ENCODE measurements at places on chromosomes 7 and 10.

GRCh38 chr7:67422601-67423000, 426.0 kb downstream of the TYW1 start:
- DNase-seq: no peak

DNA sequence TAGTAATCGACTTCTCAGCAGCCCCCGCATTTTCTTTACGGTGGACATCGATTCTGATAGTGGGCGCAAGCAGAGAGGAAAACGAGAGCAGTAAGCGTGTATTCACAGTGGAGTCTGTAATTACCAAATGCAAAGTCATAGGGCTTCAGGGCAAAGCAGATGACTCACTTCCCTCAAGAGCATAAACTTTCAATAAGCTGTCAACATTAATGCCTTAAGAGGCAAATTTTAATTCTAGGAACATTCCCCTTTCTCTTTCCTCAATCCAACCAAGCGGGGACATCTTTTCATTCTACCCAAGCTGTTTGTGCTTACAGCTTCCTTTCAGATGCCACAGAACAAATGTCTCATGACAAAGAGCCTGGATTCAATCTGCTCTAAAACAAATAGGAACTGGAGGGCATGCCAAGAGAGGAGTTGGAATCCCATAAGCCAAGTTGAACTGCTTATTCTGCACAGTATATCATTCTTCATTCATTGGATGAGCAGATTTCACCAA, 48.6 kb downstream of the MALSU1 start:
- peak; percentile 95 for DNase-seq

- DNase-seq: peak; percentile 78
Measured at GRCh38 chr7:115274-115911, 77.0 kb upstream of the FAM20C start.

- peak; percentile 2 for DNase-seq
Measured at GRCh38 chr10:60894786-60895185, 49.2 kb downstream of the RHOBTB1 start.

DNA sequence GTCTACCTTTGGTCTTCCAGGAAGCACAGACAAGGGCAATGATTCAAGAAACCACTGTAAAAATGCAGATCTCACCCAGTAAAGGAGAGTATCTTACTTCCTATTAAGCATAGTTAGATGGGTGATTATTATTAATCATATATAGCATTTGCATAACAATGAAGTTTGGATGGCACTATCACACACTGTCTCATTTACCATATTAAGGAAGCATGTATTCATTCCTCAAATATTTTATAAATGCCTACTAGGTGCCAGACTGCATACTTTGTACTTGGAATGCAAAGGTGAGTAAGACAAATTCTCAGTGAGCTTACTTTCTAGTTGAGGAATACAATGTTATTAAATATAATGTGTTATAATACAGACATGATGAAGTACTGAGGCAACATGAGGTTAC, 53.9 kb upstream of the SKAP2 start:
- DNase-seq: no peak

GRCh38 chr7:142516038-142516501, 233.2 kb upstream of the PRSS1 start:
- peak; percentile 75 for DNase-seq

- no peak for DNase-seq
Measured at GRCh38 chr7:125561006-125561405, 631.4 kb upstream of the POT1 start.

DNA sequence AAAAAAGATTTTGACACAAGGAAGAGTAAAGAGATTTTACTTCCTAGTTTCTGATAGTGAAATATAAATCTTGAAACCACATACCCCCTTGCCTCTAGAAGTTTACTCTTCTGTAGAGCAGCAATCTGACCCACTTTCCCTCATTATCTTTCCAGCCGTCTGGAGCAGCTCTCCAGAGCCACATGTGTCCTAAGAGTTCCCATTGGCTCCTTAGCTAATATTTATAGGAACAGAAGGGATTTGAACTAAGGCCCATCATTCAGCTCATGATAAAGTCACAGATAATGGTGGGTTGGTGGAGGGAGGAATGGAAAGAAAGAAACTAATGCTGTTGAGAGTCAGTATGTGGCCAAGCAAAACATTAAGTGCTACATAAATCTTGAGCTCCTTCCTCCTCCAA, 121.8 kb downstream of the INHBA start:
- no peak for DNase-seq

- DNase-seq: no peak
Measured at GRCh38 chr10:2610946-2611345, 456.4 kb upstream of the PFKP start.

DNA sequence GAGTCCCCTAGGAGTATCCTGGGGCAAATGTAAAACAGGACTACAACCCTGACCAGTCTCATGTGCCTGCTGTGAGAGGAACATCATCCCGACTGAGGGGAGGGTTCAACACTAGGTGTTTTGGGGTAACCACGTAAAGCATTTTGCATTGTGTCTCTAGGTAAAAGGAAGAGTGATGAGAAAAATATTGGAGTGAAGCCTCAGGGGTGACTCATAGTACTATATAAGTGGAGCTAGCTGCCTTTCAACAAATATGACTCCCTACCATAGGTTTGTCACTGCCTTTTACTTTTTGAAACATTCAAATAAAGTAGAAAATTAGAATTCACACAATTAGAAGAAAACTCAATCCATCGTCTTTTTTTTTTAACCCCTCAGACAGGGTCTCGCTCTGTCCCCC, 2.6 kb upstream of the CAMK2G start:
- no peak for DNase-seq

- no peak for DNase-seq
Measured at GRCh38 chr7:100590077-100590737, 4.1 kb downstream of the FBXO24 start.

GRCh38 chr10:121302541-121303180, 295.6 kb downstream of the FGFR2 start:
- DNase-seq: no peak

DNA sequence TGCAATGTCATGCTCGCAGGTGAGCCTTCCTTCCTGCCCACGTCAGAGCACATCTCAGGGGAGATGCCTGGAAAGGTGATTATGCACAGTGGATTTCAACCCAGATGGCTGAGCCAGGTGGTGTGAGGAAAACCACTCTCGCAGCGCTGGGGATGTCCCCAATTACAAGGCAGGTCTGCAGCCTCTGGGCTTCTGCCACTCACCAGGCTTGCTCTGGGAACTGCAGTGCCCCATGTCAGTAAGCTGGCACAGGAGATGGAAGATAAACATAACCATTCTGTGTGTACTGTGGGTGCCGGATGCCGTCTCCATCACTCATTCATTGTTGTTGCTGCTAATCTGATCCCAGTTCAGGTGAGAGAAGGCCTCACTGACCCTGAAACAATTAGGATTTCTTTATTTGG, 222.9 kb upstream of the PITRM1 start:
- DNase-seq: no peak

GRCh38 chr10:127618797-127619196, 69.7 kb downstream of the NPS start:
- no peak for DNase-seq

GRCh38 chr10:6305401-6306321, 102.9 kb downstream of the PFKFB3 start:
- DNase-seq: no peak

DNA sequence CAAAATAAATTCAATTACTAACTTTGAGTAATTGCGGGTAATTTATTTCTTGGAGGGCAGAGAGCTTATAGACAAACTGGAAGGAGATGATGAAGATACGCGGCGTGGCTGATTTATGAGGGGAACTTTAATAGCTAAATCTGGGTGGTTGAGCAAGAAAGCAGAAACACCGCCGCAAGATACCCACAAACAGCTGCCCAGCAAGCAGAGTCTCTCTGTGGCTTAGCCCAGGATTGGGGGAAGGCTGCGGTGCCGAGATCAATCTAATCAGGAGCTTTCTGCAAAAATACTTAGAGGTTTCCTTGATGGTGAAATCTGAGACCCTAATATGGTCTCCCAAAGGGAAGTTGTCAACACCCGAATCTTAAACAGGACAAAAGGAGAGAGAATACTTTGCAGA, 94.9 kb upstream of the MGMT start:
- no peak for DNase-seq

DNA sequence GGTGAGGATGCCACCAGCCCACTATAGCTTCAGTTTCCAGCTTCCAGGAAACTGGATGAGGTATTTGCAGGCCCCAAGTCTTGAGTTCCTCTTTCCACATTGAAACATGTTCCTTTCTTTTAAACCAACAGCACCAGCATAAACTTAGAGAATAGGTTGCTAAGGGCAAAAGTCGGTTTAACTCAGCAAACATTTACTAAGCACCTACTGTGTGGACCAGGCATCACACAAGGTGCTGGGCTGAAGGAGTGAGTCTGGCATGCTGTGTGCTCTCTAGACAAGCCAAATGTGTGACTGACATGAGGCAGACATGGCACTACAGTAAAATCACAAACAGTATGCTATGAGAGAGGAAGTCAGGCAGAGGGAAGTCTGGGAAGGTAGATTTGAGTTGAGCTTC, 11.0 kb upstream of the RASSF4 start:
- no peak for DNase-seq

DNA sequence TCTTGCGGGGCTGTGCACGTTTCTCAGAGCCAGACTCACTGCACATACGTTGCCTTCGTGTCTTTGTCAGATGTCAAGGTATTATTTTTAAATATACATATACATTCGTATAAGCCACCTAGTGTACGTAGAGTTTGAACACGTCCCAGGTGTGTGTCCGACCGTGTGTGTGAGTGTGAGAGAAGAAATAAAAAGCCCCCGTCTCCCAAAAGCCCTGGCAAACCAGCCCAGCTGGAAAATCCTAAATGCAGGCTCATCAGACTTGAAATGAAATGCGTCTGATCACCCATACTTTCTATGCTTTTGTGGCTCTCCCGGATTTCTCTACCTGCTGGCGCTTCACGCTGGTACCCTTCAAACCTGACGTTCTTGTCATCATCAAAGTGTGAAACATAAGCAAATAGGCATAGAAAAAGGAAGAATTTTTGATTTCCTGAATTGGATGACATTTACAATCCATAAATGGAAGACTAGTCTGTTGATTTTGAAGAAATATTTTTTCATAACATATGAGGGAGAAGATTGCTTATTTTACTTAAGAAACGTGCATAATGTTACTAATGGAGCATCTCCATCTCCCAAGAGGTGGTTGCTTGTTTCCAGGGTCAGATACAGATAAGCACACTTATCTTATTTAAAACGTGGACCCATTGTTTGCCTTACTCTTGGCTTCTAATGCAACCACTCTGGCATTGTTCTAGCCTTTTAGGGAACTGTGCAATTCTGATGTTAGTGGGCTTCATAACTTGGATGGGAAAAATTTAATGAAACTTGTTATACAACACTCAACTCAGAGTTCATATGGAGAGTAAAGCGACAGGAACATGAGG, 971 bp downstream of the PRKG1 start:
- DNase-seq: no peak

Measured in COLO829 (cell line).